ENCODE measurements at places on chromosomes 3 and 15.

DNA sequence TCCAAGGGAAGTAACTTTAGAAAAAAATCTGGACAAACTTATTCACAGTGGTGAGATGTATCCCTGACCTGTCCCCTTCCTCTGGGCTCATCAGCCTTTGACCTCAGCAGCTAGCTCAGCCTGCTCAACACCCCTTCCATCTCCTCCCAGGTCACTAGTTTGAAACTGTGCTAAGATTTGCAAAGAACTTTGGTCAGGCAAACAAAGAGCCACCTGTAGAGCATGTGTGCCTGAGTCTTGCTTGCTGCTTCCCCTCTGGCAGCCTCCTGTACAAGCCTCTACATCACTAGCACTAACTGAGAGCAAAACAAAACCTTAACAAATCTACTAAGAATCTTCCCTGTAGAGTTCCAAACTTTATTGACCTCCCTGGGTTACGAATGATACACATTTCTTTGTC is 43.9 kb downstream of the NR1I2 start:
- no peak for DNase-seq

DNA sequence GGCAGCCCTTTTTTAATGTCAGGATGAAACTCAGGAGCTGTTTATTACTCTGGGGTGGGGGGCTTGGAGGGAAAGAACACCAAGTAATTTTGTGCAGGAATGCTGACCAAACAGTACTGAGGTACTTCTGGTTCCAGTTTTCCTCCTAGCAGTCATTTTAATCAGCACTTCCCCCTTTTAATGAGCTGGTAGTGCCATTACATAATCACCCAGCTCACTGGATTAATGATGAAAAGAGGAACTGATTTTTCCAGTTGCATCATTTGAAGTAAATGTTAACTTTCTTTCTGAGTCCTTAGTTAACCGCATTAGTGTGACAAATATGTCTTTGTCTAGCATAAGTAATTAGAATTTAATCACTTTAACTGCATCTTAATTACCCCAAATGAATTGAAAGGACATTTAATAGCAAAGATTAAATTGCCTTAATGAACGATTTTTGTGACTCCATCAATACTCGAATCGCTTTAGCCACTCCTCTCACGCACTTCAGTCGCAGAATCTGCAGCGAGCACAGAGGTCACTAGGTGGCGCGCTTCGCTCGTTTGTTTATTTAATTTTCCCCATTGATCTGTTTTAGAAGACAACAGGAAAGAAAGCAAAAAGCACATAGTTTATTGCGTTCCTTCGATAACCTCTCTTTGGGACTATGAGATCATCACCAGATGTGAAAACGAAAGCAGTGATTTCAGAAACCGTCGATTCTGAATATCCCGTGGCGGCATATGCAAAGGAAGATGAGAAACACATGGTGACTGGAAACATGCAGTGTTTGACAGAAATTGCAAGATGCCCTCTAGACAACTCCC is 9.8 kb downstream of the ONECUT1 start:
- DNase-seq, result peak; percentile 89

DNA sequence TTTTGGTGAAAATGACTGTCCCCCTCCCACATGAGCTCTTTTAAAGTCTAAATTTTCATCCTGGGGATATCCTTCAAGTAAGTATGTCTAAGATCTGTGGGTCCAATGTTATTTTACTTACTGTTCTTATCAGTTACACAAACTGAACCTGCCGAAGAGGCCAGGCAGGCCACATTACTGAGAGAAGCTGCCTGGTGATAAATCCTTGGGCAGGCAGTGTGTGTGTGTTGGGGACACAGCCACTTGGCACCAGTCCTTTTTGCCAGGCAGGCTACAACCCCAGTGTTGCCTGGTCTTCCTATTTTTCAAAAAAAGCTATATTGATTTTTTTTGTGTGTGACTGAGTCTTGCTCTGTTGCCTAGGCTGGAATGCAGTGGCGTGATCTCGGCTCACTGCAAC is 50.6 kb upstream of the RASA2 start:
- no peak for DNase-seq

- DNase-seq, result peak; percentile 86
Measured at GRCh38 chr3:187987924-187988323, 166.0 kb upstream of the LPP start.

DNA sequence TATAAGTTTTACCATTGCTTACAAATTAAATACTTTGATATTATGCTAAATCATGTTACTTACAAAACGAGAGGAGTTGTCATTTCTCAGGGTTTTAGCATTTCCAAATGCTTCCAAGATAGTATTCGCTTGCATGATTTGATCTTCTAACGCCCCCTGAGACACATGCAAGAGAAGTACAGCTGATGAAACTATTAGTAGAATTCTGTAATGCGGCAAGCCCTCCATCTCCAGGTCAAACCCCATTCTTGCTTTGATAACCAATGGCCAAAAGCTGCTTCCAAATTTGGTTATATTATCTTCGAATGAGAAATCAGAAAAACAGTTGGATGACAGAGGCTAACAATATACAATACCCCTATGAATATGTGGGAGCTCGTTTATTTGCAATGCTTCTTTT is 14.7 kb downstream of the MYH15 start:
- DNase-seq, result no peak

DNA sequence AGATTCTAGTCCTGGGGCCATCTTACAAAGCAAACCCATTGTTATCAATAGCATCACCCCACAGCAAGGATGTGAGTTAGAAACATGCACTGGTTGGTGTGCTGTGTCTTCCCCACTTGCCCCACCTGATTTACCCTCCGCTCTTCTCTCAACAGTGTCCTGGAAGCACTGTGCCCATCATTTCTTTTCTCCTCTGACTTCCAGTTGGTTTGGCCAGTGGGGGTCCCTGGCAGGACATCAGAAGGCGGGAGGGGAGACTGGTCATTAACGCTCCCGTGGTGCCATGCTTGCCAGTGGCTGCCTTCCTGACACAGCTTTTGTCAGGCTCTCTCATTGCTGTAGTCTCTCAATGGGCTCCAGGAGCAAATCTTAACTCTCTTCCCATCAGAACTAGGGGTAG is 11.5 kb upstream of the BUB1B start:
- no peak for DNase-seq

DNA sequence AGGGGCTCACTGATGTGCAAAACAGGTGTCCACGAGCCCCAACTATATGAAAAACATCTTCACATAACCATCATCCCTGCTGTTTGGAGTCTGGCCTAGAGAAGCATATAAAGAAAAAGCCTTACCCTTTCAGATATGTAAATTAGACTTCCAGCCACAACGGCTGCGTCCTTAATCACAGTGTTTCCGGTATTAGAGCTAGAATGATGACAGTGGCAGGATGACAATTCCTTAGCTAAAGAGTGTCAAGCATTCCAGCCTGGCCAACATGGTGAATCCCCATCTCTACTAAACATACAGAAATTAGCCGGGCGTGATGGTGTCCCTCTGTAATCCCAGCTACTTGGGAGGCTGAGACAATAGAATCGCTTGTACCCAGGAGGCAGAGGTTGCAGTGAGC is 19.5 kb upstream of the SAMD7 start:
- DNase-seq, result no peak

DNA sequence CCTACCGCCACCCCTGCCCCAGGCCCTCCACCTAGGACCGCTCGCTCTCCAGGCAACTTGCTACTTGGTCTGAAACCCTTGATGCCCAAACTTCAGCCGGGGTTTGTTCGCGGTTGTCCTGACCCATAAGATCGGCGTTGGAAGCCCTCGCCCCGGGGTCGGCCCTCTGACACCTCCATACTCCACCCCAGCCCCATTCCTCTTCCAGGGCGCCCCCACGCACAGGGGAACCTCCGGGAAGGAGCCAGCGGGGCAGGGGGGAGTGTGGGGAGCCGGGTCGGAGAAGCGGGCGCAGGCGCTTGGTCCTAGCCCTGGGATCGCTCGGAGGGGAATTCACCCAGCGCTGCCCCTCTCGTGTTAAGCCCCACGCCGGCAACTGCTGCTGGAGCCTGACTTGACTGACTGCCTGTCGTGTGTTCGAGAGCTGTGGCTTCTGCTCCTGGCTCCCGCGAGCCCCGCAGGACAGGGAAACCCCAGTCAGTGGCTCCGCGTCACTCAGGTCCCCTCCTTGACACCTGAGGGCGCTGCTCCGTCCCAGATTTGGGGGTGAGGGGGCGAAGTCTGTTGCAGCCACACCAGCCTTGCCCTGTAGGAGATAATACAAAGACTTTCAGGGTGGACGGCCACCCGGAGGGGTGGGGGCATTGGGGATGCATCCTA is 675 bp downstream of the RYR3 start:
- DNase-seq, result no peak

GRCh38 chr15:36689012-36689321 is 109.5 kb downstream of the CDIN1 start:
- DNase-seq, result no peak

DNA sequence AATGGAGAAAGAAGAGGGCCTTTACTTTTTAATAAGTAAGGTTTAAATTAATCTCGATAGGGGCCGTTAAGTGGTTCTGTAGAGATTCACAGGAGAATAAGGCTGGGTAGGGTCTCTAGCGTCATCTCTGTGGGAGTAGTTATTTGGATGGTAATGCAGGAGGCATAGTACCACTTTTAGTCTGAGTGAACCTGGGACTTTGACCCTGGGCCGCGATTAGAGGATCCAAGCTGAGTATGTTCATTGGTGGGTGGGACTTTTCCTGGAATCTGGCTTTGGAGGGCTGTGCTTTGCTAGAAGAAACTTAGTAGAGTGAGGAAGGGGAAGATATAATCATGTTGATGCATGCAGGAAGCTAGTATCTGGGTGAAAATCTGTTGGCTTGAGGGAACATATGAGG is 4.0 kb downstream of the LPP start:
- no peak for DNase-seq

DNA sequence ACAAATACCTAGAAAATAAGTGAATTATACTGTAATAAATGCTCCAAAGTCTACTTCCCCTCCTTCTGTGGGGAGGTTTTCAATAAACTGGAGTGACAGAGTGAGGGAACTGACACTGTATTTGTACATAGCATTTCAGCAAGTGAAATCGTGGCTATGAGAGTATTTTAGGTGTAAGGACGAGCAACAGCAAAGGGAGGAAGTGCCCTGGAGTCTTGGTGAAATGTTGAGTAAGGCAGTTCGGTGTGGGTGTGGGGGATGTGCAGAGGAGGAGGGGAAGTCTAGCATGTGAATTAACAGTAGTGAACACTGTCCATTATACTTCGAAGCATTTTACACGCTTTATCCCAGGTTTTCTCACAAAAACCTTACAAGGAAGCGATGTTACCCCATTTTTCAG is 18.1 kb upstream of the P2RY13 start:
- no peak for DNase-seq

DNA sequence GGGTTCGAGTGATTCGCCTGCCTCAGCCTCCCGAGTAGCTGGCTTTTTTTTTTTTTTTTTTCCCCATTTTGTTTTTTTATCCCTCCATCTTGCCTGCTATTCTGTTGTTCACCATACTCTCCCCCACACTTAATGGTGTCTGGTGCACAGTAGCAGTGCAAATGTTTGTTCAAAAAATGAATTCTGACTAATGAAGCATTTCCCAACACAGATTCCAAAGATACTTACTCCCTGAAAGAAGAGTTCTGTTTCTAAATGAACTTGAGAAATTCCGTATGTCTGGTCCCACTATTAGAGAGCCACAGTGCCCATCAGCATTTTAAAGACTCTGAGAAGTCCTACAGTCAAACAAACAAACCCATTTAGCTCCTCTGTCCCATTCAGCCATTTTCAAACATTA is 9.5 kb downstream of the EDEM1 start:
- no peak for DNase-seq

- DNase-seq, result no peak
Measured at GRCh38 chr3:48697952-48698351, 12.2 kb upstream of the NCKIPSD start.

DNA sequence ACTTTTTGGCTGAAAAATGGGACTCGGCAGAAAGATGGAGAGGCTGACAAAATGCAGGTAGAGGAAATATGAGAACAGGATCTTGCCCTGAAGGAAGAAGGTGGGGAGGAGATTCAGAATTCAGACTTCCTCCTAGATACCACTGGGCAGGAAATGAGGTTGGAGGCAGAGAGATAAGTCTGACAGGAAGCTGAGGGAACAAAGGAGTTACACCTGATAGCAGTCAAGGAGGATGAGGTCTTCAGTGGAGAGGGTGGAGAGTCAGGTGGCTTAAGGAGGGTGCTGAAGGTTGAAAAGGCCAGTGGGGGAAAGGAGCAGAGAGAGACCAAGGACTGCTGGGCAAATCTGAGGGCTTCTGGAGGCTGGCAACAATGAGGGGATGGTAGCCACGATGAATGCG is 56.8 kb downstream of the CCR4 start:
- DNase-seq, result no peak

- peak; percentile 90 for DNase-seq
Measured at GRCh38 chr15:88649286-88649733, 10.5 kb downstream of the ISG20 start.

- no peak for DNase-seq
Measured at GRCh38 chr3:11244121-11244677, 28.0 kb upstream of the ATG7 start.

GRCh38 chr3:77204788-77205187 is 164.9 kb downstream of the ROBO2 start:
- DNase-seq, result no peak

- DNase-seq, result no peak
Measured at GRCh38 chr3:43176666-43177065, 70.8 kb upstream of the POMGNT2 start.

- DNase-seq, result no peak
Measured at GRCh38 chr3:52333869-52334557, 17.9 kb downstream of the DNAH1 start.

DNA sequence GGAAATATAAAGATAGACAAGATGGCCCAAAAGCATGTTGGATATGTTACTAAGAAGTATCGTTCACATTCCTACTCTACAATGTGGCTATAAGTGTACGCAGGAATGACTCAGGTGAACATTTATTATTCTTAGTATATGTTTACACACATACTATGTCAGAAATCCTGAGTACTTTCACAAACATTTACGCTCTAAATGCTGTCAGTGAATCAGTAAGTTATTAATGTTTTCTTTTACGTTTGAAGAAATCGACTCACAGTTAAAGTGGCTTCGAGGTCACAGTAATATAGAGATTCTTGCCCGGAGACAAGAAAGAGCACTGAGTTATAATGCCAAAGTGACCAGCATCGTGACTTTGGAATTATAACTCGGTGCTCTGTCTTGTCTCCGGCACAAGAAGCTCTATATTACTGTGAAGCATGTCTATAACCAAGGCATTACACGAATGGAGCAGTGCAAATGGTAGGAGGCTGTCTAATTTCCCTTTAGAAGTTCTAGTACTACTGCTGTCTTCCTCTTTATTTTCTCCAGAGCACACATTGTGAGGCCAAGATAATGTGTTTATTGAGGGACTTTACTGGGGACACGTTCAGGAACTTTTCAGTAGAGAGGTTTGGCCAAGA is 61.8 kb upstream of the P3H2 start:
- DNase-seq, result no peak
